HTR-8/SVneo (cell line): ENCODE measurements at places on chromosomes 4 and X.
A peak's percentile ranks its signal among the peaks of the same experiment; 100 is the strongest.

DNA sequence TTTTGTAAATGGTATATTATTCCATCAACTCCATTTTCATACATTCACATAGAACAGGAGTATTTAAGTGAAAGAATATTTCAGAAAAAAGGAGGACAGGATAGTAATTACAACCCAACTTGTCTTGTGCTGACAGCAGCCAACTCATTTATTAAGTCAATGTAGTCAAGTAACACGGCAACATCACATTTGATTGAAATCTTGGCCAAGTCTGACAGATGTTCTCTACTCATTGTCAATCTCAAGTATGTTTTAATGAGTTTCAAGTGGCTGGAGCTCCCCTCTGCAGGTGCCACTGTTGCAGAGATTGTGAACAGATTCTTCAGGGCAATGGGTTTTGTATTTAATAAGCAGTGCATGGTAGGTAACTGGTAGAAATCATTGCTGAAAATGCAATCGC lies 332.5 kb downstream of the C4orf33 start:
- no peak for DNase-seq

GRCh38 chr4:59920416-59920815 lies 1279.7 kb upstream of the ADGRL3 start:
- DNase-seq: no peak

DNA sequence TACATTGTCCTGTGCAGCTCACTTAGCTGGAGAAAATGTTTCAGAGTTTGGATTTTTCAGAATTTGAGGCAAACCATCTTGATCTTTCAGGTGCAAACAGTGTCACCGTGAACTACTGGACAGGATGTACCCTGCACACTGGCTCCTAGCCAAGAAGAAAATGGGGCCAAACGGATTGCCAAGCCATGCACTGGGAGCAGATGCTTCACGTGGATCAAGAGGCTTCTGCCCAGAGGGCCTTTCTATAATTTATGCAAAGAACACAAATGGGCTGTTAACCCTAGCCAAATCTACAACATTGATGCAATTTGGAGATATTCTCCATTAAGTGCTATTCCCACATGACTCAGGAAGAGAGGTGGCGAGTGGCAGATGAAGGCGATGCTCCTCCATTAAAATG lies 46.9 kb upstream of the ATP8A1 start:
- no peak for DNase-seq

DNA sequence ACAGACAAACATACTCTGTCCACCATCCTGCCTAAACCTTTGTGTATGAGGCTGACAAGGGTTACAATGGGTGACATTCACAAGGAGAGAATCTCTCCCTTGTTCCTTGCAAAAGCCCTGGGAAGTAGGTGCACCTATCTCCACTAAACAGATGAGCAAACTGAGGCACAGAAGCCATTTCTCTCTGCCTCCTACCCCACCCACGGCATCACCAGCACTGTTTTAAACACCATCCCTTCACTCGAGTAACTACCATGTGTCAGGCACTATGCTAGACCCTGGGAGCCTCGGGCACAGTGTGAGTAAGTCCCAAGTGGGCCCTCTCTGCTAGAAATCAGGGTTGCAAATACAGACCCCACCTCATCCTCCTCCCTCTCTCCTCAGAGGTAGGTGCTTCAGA lies 899 bp downstream of the LYAR start:
- DNase-seq: no peak

DNA sequence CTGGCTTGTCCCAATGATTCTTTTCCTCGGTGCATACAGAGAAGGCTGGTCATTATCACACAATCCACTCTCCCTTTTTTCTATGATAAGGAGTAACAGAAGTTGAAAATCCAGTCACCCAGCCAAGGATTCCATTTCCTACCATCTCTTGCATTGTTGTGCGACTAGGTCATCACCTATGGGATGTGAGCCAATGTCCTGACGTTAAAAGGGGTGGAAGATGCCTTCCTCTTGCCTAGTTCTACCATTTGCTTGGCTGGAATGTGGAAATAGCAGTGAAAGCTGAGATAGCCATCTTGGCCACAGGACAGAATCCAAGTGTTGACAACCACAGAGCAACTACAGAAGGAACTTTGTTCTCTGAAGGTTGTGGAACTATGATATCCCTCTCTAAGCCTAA lies 132.2 kb upstream of the KIT start:
- DNase-seq: peak; percentile 46

GRCh38 chr4:152944666-152945320 lies 8.7 kb downstream of the FHDC1 start:
- no peak for DNase-seq

DNA sequence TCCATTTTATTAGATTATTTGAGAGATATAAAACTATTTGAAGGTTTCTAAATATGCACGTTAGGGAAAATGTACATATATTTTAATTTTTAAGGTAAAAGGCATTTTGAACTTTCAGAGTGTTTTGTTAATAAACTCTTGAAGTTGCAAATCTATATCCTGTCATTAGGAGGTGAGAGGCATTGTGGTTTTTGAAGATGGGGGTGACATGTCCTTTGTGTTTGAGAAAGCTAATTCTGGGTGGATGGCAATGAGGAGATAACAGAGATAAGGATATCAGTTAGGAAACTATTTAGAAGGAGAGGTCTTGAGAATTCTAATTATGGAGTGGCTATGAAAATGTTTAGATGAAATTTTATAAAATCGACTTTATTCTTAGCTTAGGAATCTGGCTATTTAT lies 6.1 kb downstream of the STIM2 start:
- DNase-seq: no peak

DNA sequence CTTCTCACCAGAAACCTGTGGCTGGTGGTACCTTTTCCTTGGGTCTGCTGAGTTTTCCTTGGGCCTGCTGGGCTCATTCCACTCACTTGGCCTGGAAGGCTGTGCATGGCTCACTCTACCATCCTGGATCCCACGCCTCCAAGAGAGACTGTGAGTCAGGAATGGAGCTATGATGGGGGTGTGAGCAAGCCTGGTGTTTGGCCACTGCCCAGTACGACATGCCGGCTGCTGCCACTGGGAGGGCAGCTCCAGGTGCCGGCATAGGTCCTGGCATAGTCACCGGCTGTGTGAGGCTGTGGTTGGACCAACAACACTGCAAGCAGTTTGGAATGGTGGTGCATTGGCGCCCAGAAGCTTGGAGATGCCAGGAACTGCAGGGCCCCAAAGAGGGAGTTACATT lies 721.7 kb downstream of the PCDH18 start:
- DNase-seq: no peak

DNA sequence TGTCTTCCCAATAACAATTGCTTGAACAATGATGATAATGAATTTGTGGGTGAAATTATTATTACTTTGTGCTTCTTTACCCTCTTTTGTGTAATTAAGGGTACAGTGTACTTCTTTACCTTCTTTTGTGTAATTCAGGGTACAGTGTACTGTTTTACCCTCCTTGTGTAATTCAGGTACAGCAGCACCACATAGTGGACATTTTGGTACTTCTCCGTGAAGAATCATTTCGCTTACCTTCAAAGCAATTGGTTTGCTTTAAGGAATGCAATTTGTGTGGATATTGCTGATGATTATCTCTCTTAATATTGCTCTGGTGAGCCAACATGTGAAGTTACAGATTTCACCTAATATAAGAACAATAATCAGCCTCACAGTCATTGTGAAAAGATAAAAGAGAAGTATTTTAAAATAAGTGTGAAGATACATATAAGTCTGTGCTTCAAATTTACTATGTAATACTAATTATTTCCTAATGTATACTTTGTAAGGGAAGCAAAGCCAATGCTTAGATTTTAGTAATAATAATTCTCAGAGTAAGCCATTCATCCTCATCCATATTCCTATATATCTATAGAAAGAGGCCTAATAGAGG lies 27.2 kb upstream of the SEC24B start:
- DNase-seq: peak; percentile 57

GRCh38 chr4:86744570-86744969 lies 104.6 kb downstream of the SLC10A6 start:
- no peak for DNase-seq

DNA sequence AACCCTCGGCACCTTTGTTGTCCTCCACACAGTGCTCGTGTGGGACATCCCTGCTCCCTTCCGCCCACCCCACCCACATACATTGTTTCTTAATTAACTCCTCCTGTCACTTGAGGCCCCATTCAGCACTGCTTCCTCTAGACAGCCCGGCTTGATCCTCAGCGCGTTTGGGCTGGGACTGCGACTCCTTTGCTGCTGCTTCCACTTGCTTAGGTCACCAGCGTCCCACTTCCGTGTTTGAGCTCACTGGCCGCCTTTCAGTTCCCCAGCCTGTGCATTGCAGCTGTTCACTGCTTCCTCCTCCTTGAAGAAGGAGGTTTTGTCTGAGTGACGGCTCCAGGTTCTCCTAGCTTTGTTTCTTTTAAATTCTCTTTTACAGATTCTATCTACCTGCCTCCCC lies 16.1 kb downstream of the RNF4 start:
- no peak for DNase-seq

DNA sequence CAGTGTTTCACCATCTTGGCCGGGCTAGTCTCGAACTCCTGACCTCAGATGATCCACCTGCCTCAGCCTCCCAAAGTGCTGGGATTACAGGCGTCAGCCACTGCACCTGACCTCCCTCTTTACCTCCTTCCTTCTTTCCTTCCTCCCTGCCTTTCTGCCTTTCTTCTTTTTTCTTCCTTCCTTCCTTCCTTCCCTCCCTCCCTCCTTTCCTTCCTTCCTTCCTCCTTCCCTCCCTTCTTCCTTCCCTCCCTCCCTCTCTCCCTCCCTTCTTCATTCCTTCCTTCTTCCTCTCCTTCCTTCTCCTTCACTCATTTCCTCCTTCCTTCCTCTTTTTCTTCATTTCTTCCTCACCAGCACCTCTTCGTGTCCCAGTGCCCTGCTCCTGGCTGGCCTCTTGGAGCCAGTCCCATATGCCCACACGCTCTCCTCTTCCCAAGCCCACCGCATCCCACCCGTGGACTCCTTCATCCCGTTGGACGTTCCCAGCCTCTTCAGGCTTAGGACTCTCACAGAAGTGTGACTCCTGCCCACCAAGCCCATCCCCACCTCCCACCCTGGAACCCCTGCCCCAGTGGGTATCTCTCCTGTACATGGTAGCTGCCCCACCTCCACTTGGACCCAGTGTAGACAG lies 22.6 kb downstream of the CSF2RA start:
- no peak for DNase-seq

- peak; percentile 15 for DNase-seq
Observed at GRCh38 chr4:128287141-128287870, at the start of gene PGRMC2. Gene PGRMC2, minus strand, starts transcription at chr4:128287813. Its CDS starts 23 bp downstream, at chr4:128287790.

- no peak for DNase-seq
Observed at GRCh38 chr4:100391086-100391485, 126.7 kb downstream of the EMCN start.
